ENCODE measurements at places on chromosomes 5 and 9.

DNA sequence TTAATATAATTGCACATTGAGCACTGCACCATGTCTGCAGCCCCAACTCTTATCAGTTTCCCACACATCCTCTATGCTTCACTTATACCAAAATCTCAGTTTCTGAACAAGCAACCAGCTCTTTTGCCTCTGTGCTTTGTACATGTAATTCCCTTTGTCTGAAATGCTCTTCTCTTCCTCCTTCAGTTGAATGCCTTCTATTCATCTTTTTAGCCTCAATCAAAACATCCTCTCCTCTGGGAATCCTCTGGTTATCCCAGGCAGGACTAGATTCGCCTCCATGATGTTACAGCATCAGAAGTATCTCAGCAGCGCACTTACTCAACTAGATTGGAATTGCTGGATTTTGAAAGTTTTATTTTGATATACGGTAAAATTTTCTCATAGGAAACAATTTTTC is 143.3 kb downstream of the GAS1 start:
- no peak for DNase-seq

DNA sequence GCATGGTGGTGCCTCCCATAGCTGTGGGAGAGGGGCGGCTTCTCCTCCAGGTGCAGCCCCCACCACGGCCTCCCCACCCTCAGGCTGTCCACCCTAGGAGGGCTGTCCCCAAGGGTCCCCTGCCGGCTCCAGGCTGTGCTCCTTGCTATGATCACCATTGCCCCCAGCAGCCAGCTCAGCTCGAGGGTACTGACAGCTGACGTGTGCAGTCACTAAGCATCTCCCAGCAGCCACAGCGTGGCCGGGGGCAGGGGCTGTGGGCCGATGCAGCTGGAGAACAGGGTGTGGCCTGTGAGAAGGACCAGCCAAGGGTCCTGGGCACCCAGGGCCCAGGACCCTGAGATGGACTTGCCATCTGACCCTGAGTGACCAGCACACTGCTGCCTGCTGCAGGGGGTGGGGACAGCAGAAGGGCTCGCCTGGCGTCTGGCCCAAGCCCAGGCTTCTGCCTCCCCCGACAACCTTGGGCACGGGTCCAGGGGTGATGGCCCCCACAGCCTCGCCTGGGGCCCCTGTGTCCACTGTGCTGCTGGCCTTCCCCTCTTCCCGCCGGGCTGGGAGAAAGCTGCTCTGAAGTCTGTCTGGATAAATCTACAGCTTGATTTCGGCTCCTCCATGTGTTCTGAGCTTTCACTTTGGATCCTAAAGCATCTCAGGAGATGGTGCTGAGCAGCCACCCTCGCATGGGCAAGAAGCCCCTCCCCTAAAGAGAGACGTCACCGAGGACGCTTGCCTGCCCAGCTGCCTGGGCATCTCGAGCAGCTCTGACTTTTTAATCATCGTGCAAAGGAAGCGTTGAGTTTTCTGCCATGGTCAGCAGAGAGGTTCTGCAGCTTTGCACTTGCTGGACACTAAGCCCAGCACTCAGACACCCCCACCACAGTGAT is 5.5 kb downstream of the KCNT1 start:
- DNase-seq = no peak

- DNase-seq = no peak
These were observed 219.8 kb downstream of the ACTL7B start for GRCh38 chr9:108636013-108636412.

DNA sequence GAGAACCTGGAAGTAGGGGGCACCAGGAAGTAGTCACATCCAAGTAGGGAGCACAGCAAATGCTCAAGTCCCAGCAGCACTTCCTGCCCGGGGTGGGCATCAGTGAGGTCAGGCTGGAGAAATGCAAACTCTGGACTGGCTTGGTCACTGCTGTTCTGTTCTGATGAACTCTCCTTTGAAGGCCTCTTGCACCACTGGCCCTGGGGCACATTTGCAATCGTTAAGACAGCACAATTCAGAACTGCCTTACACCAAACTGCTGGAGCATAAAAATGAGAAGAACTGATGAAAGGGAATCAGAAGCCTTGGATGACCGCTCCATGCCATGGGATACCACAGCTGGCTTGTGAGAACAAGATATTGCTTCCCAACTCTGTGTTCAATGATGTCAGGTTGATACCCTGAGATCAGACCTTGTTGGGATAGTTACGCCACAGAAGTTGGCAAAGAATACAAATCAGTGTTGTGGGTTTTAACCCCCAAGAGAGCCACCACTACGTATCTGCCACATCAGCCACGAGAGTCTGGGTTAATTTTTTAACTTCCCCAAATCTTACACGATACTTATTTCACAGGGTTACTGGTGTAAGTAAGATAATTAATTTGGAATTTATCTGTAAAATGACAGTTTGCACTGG is 42.3 kb upstream of the ZSWIM6 start:
- DNase-seq = no peak

DNA sequence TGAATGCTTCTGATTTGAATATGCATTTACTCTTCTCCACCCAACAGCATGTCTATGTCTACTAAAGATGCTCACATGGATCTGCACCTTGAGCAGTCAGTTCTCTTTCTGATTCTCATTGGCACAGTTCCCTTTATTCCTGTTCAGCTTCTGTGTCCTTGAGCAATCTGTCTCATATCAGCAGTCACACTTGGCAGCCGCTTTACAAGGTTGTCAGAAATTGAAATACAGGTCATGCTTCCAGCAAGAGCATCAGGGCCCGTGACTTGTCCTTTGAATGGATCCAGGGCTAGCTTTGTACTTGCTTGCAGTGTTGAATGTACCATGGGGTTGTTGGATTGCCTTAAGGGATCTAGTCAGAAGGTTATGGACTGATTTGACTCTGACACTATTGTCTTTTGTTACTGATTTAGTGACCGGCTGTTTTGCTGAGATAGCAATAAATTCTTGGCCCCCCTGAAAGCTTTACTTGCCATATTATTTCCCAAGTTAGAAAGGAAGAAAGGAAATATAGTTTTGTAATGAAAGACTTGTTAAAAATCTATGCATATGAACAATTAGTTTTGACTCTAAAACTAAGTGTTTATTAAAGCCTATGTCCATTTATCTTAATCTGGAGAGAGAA is 273.4 kb upstream of the ISL1 start:
- DNase-seq = no peak
